Islet precursor cell (in vitro differentiated cells): ENCODE measurements at places on chromosomes 2 and 18.

DNA sequence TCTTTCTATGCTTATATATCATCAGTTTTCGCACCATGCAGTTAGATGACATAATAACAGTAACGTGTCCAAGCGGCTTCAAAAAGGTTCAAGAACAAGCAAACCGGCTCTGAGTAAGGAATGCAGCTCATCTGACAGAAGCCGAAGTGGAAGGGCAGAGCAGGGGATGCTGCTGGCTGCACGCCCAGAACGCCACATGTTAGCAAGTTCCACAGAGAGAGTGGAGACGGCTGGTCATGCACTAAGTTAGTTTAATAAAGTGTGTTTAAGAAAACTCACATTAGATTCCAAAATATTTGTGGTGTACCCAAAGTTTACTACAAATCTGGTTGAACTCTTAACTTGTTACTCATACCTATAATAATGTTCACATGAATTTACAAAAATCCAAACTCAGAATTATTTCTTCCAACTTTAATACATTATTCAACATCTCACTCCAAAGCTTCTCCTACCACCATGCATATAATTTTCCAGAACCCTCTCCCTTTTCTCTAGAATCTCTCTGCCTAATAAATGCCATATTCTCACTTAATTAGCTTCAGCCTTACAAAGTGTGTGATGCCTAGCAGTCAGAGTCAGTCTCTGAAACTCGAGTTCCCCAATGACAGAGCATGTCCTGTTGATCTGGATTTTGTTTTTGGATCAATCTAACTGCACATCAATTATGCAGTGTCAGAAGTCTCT is 170.0 kb downstream of the DNAH7 start:
- no peak for DNase-seq

DNA sequence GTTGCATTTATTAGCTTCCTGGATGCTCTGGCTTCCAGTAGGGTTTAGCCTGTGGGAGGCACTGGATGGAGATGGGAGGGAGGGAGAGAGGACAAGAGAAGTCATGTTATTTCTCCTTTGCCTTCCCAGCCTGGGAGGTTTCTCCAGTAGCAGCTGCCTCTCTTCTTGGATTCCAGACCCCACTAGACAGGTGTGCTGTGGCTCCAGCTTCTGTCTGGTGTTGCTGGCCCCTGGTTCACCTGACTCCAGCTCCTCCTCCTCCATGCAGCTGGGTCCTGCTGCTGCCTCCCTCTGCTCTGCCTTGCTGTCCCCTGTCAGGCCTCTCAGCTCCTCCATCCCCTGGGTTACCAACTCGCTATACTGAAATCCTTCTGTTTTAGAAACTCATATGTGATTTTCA is 188.9 kb upstream of the TNP1 start:
- no peak for DNase-seq

GRCh38 chr2:186570604-186571003 is 19.3 kb upstream of the ITGAV start:
- peak; percentile 86 for DNase-seq

- no peak for DNase-seq
These were observed 7.9 kb downstream of the NEDD4L start for GRCh38 chr18:58051765-58052460.

GRCh38 chr2:70385204-70385603 is 83.3 kb upstream of the FAM136A start:
- DNase-seq = no peak

- peak; percentile 73 for DNase-seq
These were observed 137.1 kb upstream of the CCDC68 start for GRCh38 chr18:55096263-55096951.

DNA sequence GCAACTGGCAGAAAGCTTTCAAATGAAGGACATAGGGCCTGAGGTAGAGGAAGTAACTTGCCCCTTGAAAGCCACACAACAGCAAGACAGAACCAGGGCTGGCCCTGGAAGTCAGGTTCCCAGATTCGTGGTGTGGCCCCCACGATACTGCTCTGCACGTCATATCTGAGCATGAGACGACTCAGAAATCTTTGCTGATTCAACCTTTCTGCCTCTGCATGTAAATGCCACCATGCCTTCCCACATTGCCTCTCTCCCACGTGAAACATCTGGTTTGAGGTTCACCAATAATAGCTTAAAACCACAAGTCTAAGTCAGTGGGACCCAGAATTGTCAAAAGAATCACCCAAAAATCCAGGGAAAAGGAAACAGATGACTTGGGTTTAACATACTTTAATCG is 214.0 kb upstream of the TRIB2 start:
- no peak for DNase-seq

- no peak for DNase-seq
These were observed 11.0 kb upstream of the SMCHD1 start for GRCh38 chr18:2644535-2644934.

- DNase-seq = no peak
These were observed 164.5 kb upstream of the ALPP start for GRCh38 chr2:232214053-232214452.

DNA sequence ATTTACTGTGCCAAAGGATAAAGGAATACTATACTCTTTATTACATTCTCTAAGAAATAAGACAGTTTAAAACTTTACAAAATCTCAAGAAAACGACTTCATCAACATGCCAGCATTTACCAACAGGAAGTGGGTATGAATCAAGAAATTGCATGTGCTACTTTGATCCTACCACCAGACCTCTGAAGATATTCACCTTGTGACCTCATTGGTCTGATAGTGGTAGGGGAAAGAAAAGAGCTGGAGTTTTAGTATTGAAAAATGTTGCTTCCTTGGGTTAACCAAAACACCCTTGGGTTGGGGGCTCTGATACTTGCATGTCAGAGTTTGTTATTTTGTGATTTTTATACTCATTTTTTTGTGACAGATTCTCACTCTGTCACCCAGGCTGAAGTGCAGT is 84.1 kb upstream of the LPIN2 start:
- no peak for DNase-seq

DNA sequence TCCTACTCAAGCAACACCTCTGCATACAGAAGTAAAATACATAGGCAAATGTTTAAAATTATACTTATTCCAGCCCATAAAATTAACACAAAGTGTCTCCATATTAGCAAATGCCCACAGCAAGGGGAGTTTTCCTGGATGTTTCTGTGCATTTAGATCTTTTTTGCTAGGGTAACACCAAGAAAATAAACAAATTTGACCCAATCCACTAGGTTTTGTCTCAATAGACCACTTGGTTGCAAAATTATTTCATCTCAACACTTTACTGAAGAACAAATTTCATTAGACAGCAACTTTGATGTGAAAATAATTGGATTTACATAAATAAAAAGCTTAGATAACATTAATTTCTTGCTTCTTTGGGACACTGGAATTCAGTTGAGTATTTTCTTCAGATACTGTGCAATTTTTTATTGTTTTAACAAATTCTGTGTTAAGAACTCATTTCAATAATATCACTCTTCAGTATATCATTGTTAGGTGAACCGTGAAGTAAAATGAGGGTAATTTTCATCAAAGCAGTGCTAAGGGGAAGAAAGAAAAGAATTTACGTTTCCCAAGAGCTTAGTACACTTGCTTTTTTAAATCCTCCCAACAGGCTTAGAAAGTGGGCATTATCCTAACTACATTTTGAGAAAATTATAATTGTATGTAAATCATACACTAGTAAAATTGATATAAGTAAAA is 133.5 kb upstream of the TTC39C start:
- no peak for DNase-seq

- DNase-seq = no peak
These were observed 565.6 kb downstream of the TMEM182 start for GRCh38 chr2:103327386-103327785.

- DNase-seq = peak; percentile 72
These were observed 14.2 kb downstream of the SIGLEC15 start for GRCh38 chr18:45839414-45840395.

DNA sequence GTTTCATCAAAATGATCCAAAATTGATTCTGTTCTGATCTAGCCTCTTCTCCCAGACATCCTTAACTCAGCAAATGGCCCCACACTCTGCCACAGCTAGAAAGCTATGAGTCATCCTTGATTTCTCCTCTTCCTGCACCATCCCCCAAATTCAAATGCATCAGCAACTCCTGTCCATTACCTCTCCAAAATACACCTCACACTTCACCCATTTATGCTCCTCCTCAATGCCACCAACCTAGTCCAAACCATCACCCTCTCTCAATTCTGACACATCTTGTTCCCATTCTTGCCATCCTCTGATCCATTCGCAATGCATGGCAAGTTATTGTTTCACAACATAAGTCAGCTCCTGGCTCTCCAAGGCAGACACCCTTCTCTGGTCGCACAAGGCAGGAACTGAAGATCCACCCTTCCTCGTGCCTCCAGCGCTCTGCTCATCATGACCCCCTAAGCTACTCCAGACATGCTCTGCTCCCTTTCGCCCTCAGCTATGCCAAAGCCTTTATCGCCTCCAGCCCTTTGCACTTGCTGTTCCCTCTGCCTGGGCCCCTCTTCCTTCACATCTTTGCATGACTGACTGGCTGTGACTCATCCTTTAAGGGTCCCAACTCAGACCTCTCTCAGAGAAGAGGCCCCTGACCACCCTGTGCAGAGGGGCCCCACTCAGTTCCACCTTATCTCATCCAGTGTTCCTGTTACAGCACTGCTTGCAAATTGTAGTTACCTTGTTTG is 83.6 kb downstream of the MREG start:
- peak; percentile 65 for DNase-seq

DNA sequence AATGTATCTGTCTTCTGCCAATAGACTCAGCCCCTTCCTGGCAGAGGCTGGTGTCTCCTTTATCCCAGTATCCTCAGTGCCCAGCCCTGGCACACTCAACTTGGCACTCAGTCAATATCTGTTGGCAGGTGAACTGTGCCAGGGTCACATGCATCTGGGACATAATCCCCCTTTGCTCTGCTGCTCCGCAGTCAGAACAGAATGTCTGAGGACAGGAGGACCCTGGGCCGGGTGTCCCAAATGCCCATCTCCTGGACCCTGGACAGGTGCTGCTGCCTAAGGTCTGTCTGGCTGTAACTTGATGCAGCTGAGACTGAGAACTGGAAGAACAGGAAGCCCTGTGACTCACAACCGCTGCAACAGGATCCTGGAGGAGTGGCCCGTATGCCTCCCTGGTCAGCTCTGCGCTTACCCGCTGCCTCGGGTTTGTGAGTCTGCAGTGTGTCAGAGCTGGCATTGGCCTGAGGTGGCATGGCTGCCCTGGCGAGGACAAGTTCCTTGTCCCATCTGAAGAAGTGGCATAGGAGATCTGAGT is 11.4 kb downstream of the HK2 start:
- DNase-seq = peak; percentile 95

DNA sequence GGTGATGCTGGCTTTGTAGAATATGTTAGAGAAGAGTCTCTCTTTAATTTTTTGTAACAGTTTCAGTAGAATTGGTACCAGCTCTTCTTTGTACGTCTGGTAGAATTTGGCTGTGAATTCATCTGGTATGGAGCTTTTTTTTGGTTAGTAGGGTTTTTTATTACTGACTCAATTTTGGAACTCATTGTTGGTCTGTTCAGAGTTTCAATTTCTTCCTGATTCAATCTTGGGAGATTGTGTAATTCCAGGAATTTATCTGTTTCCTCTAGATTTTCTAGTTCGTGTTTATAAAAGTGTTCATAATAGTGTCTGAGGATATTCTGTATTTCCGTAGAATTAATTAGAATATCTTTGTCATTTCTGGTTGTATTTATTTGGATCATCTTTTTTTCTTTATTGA is 943.5 kb downstream of the TRIB2 start:
- DNase-seq = no peak

- no peak for DNase-seq
These were observed 158.8 kb upstream of the ZEB2 start for GRCh38 chr2:144678736-144679135.

DNA sequence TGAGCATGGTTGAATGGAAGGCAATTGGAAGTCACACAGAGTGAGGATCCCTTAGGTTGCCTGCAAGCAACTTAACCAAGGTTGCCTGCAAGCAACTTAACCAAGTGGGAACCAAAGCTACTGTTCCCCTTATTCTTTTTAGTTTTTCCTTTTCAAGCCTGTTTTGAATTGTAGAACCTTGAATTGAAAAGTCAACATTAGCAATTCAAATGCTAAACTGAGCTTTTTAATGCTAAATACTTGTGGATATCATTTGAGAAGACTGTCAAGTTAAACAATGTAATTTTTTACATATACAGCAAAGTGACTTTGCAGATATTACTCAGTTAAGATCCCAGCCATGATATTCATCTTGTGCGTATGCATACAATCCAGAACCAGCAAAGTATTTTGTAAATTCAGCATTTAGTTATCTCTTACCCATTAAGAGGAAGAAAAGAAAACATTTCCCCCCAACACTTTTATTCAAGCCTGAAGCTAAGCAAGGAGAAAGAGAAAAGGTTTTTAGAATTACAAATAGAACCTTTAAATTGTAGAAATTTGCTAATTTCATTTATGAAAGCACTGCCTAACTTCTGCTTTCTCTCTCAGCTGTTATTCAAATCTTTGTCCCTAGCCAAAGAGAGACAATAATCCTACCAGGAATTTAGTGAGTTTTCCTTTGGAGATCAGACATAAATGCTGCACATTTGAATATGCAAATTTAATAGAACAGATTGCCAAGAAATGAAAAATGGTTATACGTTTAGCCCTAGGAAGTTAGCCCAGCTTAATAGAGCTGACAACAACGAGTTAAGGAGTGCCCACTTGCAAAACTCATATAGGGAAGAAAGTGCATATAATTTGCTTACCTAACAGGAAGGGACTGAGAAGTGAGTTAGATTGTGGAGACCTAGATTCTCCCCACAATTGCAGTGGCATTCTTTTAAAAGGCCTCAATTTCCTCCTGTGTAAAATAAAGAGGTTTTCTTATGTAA is 643.2 kb upstream of the PIK3C3 start:
- no peak for DNase-seq

DNA sequence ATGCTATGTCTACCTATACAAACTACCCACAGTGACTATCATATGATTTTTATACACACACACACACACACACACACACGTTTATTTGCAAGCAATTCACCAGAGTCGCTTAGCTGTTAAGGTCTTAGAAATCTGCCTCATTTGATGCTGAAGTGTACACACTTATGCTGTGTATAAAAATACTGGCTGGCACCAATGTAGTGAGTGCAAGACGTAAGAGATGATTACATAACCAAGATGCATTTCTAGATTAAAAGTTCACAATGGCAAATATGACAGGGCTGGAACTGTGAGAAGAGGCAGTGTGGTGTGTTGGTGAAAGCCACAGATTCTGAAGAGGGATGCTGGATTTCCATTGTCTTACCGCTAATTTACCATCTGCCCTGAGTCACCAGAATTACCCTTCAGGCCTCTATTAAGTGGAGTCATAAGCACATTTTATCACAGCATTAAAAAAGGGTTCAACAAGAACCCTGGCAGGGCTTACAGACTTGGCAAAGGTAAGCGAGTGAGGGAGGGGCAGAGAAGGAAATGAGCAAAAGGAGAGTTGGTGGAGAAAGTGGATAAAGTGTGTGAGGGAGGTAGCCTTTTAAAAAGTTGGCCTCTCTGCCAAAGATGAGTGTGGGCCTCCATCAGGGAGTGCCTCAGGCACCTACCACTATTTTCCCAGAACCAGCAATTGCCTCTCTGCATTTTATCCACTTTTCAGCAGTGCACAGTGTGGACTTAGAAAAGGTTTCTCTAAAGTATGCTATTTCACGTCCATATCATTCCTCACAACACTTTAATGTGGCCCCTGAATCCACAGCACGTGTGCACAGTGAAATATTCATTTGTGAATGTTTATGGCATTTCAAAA is 21.5 kb downstream of the MEIS1 start:
- no peak for DNase-seq
